ENCODE measurements at places on chromosomes 2 and 18. TPM values are rescaled to one million over a fixed set of nuclear protein-coding genes. Genes with fewer than 3 reads are reported as not detected.

The HPCAL1 gene
- polyA plus RNA-seq: 40.0 TPM

The KCNIP3 gene
- 18.3 TPM for polyA plus RNA-seq

- no peak for DNase-seq
Measured at GRCh38 chr2:109343460-109343859, 214.5 kb downstream of the SH3RF3 start.

- no peak for DNase-seq
Measured at GRCh38 chr18:2706903-2707302, 51.4 kb downstream of the SMCHD1 start.

DNA sequence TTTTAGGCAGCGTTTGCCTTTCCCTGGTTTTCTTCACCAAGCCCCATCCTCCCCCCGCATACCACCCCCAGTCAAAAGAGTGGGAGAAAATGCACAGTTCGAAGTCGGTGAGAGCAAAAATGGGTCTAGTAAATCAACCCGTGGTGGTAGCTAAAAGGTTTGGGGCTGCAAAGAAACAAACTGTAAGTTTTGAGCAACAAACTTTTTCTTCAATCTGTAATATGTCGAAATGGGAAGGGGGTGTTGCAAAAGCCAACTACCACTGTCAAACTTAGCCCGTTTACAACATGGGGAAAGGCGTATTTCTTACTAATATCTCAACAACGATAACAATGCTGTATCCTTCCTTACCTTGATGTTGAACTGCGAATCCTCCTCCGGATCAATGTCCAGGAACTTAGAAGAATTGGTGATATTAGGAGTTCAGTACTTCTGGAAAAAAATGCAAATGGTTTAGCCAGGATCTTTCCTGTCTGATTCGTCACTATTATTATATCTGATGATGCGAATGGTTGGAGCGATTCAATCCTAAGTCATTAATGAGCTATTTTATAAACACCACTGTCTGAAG, 2.4 kb upstream of the SATB2 start:
- no peak for DNase-seq

DNA sequence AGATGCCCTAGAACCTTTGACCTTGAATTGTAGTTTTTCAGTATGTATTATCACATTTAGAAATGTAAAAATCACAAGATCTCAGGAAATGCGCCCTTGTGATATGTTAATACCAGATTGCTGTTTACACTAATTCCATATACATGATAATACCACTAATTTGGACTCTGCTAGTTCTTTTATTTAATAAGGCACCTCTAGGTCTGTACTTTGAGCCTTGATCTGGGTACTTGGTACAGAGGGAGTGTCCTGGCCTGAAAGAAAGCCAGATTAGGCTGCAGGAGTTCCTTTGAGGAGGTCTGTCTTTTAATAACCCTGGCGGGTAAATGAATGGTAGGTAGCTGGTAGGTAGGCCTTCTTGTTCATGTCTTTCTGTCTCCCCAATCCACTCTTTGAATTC, 26.3 kb downstream of the PLEKHA3 start:
- no peak for DNase-seq

DNA sequence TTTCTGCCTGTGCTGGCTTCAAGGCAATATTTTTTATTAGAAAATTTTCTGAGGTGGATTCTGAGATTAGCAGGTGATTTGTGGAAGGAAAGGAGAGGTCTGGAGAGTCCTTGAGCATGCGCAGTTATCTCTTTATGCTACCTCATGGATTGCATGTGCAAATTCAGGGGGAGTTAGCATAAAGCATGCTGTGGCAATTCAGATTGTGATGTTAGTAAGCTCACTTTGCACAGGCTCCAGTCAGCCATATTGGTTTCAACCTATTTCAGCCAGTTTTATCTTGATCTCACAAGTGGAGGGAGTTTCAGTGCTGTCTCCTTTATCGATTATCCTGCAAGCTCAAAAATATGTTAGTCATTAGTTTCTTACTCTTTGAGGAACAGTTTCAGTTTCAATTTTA, 2012.3 kb upstream of the PIK3C3 start:
- DNase-seq: no peak

The MAP2 gene
- 38.2 TPM for polyA plus RNA-seq

DNA sequence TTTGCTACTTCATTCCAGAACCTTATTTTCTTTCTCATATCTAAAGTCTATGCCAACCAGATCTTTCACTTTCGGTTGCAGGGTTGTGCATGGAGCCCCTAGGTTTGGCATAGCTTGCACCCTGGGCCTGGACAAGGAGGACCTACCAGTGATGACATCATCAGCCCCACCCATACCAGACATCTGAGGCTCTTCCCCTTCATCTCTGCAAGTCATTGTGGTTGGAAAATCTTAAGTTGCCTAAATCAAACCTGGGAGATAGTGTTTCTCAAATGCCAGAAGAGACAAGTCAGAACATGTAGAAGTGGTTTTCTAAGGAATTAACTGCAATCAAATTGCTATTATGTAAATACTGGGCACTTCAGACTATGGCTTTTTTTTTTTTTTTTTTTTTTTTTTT, 363.3 kb downstream of the ZNF516 start:
- DNase-seq: no peak

- no peak for DNase-seq
Measured at GRCh38 chr2:171550613-171551012, 28.3 kb downstream of the CYBRD1 start.

DNA sequence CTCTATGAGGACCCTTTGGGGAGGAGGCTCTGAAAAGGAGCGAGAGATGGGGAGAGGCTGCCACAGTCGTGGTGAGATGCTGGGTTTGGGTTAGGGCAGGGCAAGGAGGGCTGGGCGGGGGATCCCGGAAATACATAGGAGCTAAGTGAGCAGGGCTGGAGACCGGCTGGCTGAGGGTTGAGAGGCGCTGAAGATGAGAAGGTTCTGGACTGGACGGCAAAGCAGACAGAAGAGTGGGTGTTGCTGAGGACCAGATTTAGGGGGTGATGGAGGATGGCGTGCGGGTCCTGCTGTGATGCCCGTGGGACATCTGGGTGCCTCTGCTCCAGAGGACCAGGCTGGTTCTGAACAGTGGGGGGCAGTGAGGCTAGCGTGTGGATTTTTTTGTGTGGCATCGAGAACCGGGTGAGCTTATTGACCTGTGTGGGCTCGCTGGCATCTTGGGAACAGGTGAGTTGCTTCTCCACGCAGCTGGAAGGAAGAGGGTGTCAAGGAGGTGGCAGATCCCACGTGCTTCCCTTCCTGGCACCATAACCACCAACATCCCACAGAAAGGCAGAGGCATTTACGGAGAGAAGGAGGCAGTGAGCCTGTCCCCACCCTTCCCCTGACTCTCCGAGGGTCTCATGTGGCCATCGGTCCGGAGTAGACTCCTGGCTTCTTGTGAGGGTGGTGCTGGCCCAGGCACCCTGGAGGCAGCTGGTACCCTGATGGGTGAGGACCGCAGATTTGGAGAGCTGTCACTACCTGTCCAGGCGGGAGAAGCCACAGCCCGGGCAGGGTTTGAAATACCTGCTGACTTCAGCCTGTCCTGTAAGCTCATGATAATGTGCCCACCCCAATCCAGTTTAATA, 70.3 kb downstream of the ASB1 start:
- no peak for DNase-seq

DNA sequence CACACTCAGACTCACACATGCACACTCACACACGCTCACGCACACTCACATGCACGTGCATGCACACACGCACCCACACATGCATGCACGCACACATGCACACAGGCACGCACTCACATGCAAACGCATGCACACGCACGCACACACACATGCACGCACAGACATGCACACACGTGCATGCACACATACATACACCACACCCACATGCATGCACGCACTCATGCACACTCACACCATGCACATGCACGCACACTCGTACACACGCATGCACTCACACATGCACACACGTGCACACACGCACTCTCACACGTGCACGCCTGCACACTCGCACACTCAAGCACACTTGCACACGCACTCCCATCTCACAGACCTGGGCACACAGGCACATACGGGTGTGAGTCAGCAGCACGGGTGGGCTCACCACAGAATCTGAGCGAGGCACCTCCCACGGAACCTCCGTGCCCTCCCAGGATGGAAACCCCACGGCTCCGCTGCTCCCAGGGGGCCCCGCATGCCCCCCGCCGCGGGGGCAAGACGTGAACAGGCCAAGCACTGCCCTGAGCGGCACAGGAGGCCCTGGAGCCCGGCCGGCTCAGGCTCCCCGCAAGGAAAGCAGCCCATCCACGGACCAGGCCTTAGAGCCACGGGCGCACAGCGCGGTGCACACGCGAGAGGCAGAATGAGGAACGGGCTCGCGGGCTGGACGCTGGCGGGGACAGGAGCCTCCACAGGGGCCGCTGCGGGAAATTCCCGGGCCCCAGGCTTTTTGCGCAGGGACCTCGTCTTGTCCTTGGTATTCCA, 8.4 kb upstream of the KCNG2 start:
- no peak for DNase-seq

The ANO7 gene
- polyA plus RNA-seq: 2.2 TPM

- no peak for DNase-seq
Measured at GRCh38 chr2:238927746-238928519, 80.0 kb downstream of the TWIST2 start.

DNA sequence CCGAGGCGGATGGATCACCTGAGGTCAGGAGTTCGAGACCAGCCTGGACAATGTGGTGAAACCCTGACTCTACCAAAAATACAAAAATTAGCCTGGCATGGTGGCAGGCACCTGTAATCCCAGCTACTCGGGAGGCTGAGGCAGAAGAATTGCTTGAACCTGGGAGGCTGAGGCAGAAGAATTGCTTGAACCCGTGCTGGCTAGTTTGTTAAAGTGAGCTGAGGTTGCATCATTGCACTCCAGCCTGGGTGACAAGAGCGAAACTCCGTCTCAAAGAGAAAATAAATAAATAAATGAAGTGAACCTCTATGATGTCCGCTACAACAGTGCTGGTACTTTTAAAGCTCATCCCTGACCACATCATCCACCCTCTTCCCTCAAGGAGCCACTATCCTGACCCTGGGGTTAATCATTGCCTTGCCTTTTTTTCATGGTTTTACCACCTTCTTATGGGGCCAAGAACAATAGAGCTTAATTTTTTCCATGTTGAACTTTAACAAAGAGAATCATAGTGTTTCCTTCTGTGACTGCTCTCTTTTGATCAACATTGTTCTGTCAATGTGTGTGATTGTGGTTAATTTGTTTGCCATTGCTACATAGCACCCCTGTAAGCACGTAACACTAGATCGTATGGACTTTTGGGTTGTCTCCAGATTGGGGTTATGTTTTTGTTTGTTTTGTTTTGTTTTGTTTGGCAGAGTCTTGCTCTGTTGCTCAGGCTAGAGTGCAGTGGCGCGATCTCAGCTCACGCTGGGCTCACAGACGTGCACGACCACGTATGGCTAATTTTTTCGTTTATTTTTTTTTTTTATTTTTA, 17.1 kb upstream of the ATRAID start:
- no peak for DNase-seq

DNA sequence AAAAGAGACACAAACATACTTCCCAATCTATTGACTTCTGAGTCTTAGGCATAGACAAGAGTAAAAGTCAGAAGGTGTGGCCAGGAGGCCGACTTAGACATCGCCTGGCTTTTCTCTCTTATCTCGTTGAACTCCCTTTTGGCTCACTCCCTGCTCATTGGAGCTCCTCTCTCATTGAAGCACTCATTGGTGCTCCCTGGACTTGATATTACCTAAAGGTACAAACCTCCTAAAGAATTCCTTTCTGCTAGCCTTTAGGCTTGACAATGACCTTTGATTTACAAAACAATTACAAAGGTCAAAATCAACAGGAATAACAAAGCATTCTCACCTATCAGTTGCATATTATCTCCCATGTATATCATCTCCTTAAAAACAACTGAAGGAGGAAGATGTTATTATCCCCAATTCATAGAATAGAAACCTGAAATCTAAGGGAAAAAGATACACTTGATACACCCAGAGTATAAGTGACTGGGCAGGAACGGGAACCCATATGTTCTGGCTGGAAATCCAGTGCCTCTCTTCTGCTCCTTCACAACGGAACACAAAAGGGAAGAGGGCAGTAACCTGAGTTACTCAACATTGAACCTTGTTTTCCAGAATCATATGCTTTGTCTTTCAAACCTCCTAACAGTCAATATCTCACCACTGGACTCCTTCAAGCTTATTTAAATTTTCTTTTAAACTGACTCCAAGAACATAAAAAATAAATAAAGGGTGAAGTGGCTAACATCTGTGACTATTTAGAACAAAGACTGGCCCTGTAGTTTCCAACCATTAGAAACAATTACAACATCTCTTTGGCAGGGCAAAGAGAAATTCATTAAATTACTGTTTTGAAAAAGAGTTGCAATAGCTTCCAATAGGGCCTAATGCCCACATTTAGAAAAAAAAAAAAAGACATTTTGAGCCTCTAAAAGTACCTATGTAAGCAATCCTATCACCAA, 1247.9 kb downstream of the LRP1B start:
- DNase-seq: no peak

DNA sequence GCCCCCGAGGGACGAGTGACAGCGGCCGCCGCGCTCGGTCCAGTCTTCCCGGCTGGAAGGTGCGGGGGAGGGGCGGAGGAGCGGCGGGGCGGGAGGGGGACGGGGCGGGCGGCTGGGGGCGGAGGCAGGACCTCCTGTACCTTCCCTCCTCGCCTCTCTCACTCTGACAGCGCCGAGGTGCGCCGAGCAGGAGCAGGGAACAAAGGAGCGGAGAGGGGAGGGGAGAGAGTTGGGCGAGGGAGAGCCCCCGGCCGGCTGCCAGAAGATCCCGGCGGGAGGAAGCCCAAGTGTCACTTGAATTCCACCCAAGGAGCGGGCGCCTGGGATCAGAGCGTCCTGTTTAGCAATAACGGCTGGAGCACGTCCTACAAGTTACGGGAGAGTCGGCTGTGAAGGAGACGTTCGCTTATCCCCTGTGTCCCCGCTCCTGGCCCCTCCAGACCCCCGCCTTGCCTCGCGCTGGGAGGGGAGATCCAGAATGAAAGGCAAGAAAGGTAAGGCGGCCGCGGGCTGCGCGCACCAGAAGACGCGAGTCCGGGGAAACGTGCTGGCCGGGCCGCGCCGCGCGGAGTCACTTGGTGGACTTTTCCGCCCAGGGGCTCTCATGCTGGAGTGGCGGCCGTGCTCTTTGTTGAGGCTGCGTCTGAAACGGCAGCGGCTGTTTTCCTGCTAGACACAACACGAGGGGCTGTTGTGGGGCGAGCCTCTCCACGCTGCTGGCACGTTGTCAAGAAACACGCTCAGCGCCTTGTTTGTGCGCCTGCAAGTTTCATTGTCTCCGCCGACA, at the start of gene TGIF1:
TGIF1 (plus strand) TSS at position 161 of the 787 bp plus-strand sequence; CDS start at position 479, 318 bp downstream.
- DNase-seq: no peak

DNA sequence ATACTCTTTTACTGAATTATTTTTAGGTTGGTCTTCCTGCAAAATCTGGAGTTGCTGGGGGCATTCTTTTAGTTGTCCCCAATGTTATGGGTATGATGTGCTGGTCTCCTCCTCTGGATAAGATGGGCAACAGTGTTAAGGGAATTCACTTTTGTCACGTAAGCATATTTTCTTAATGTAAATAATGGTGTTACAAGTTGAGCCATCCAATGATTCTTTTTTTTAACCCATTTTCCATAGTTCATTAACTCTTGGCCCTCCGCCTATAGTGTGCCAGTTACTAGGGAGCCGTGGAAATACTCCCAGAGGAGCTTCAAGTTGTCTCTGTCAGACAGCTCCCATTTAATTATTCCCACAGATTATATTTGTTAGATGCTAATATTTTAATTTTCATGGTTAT, 49.8 kb downstream of the GLS start:
- no peak for DNase-seq

The CNRIP1 gene
- polyA plus RNA-seq: 23.3 TPM

GRCh38 chr2:226117510-226118065, 682.0 kb downstream of the IRS1 start:
- no peak for DNase-seq

The ICA1L gene
- polyA plus RNA-seq: 24.1 TPM

GRCh38 chr2:101124643-101125366, 26.4 kb downstream of the TBC1D8 start:
- DNase-seq: no peak

The MARS2 gene
- 7.1 TPM for polyA plus RNA-seq

All from left renal cortex interstitium (tissue), 4 donors.